ENCODE measurements at places on chromosomes 3 and 15. TPM values are rescaled to one million over a fixed set of nuclear protein-coding genes. Genes with fewer than 3 reads are reported as not detected.

MUC13 gene
- not detected for total RNA-seq

SLC26A6 gene
- 65.6 TPM for total RNA-seq

SLC6A11 gene
- total RNA-seq, result not detected

MESP1 gene
- total RNA-seq, result 1.00 TPM

EFCC1 gene
- 0.73 TPM for total RNA-seq

C3orf52 gene
- 11.6 TPM for total RNA-seq

GOLGA8Q gene
- 0.62 TPM for total RNA-seq

ESYT3 gene
- total RNA-seq, result 1.2 TPM

CACNA1D gene
- 4.5 TPM for total RNA-seq

UROC1 gene
- not detected for total RNA-seq

CHRNA7 gene
- total RNA-seq, result 2.1 TPM

FANCD2 gene
- 67.4 TPM for total RNA-seq

P2RY13 gene
- not detected for total RNA-seq

ONECUT1 gene
- 12.7 TPM for total RNA-seq

ERC2 gene
- total RNA-seq, result under 0.01 TPM

SCG5 gene
- not detected for total RNA-seq

EPHA6 gene
- total RNA-seq, result not detected

LRRC15 gene
- total RNA-seq, result not detected

GABRR3 gene
- not detected for total RNA-seq

CX3CR1 gene
- not detected for total RNA-seq

SLC12A1 gene
- total RNA-seq, result 0.15 TPM

NPHP3 gene
- 50.0 TPM for total RNA-seq

ARRDC4 gene
- 25.6 TPM for total RNA-seq

IGDCC3 gene
- not detected for total RNA-seq

MNS1 gene
- total RNA-seq, result 1.1 TPM

TMEM207 gene
- total RNA-seq, result not detected

COL8A1 gene
- 3.4 TPM for total RNA-seq

TPRG1 gene
- 0.73 TPM for total RNA-seq

CLDN16 gene
- not detected for total RNA-seq

FANCD2OS gene
- not detected for total RNA-seq

CAPN3 gene
- 556 TPM for total RNA-seq

SLC6A1 gene
- not detected for total RNA-seq

TM4SF18 gene
- 4.5 TPM for total RNA-seq

APOD gene
- 286 TPM for total RNA-seq

POC1A gene
- total RNA-seq, result 7.9 TPM

ALDH1A2 gene
- total RNA-seq, result 4.4 TPM

CLDN11 gene
- 1.7 TPM for total RNA-seq

KBTBD13 gene
- not detected for total RNA-seq

ROPN1 gene
- total RNA-seq, result 5.3 TPM

TUSC7 gene
- total RNA-seq, result not detected

NDUFB4 gene
- 83.6 TPM for total RNA-seq

STXBP5L gene
- total RNA-seq, result not detected

ABHD2 gene
- total RNA-seq, result 53.1 TPM

STAC gene
- total RNA-seq, result under 0.01 TPM

BNC1 gene
- total RNA-seq, result 1.1 TPM

CTXN2 gene
- not detected for total RNA-seq

All from melanocyte of skin (primary cell).